ENCODE measurements at places on chromosomes 1 and 21.

DNA sequence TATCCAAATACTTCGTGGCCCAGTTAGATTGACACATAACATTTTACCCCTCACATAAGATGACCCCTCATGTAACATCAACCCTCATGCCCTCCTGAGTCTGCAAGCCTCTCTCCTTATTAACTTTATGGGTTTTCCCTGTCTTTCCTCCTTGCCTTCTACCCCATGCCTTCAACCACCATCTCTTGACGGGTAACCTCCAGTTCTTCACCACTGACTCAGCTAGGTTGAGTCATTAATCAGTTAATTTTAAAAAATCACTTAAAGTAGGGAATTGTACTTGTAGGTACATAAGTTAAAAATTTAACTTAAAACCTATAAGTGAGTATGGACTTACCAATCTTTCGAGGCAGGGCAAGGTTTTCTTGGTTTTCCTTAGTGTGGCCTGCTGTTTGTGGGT, 330.7 kb downstream of the CAMTA1 start:
- DNase-seq: no peak

- DNase-seq: no peak
Observed at GRCh38 chr1:17688217-17688810, 66.8 kb upstream of the ACTL8 start.

GRCh38 chr1:86779308-86780191, 75.2 kb downstream of the SH3GLB1 start:
- DNase-seq: no peak

DNA sequence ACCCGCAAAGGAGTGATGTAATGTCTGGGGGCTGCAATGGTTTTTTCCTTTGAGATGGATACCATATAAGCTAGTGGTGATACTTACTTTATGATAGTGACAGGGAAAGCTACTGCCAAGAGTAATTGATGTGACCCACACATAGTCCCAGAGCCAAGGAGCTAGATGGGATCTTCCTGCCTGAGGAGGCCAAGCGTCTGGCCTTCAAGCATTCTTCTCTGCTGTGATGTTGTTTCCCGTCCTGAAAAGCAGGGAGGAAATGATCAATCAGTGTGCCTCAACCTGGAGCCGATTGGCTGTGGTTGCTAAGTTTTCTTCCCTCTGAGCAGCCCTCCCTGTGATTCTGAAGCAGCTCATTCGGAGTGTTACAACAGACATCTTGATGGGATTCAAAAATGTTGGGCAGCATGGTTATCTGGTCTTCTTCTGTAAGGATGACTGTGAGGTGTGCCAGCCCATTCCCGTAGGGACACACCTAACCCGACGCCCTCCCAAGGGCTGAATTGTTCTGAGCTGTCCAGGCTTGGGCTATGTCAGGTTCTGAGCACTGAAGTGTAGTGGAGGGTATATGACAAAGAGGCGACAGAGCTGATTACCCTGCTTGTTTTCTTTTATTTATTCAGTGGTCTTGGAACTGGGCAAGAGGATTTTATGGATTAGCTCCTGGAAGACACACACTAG, 56.7 kb downstream of the UCK2 start:
- DNase-seq: no peak

- DNase-seq: no peak
Observed at GRCh38 chr1:158121604-158122254, 59.0 kb upstream of the CD1D start.

GRCh38 chr1:45246760-45247159, 40.4 kb upstream of the ZSWIM5 start:
- DNase-seq: no peak

DNA sequence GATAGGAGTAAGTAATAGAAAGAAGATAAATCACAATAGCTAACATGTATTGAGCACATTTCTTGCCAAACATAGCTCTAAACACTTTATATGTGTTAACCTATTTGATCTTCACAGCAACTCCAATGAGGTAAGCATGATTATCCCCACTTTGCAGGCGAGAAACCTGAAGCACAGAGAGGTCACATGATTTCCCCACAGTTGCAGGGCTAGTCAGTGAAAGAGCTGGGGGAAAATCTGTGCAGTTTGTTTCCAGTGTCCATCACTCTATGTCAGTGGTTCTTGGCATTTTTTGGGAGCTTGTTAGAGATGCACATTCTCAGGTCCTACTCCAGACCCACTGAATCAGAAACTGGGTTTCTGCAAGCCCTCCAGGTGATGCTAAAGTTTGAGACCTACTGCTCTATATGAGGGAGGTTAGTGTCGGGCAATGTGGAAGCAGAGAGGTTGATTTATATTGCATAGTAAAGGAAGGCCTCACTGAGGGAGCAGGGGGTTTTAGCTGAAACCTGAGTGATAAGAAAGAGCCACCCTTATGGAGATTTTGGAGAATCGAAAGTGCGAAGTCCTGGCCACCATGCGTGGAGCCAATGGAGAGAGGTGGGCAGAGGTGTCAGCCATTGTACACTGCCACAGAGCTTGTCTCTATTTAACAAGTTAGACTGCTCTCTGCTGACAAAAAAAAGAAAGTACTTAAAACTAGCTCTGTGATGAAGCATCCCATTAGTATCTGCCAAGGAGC, 20.9 kb downstream of the MCOLN3 start:
- no peak for DNase-seq

DNA sequence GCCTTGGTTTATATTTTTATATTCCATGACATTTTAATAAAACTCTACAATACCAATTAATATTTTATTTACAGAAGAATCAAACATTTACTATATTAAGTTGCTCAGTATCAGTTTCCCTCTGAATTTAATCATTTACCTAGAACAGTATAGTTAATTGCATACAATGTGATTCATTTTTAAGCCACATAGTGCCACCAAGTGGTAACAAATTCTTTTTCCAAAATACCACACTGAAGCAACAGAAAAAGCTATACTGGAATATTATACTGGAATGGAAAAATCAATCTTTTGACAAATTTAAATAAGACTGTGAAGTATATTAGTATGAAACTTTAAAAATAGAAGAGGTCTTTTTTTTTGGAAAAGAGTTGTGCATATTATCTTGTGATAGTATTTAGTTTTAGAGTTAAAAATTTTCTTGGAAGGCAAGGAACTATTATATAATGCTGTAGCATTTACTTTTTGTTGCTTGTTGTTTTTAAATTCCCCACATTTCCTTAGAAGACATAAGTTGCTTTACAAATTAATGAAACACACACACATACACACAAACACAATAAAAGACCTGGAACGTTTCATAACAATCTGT, 57.3 kb downstream of the ZNF644 start:
- DNase-seq: no peak

GRCh38 chr1:246170574-246171261, 336.4 kb downstream of the SMYD3 start:
- no peak for DNase-seq

DNA sequence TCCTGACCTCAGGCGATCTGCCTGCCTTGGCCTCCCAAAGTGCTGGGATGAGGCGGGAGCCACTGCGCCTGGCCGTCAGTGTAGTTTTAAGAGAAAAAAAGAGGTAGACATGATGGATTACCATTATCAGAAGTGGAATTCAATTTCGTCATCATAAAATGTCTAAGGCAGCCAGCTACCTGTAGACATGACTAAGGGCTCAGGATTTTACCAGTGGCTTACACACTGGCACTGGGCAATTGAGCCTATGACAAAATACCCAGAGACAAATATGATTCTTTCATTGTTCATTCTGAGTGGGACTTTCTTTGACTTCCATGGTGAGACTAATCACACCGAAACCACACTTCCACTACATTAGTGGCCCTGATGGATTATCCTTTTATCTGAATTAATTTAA, 181.5 kb downstream of the GABPA start:
- DNase-seq: no peak

- no peak for DNase-seq
Observed at GRCh38 chr1:203307641-203308126, 2.4 kb downstream of the BTG2 start.

GRCh38 chr1:101190441-101190840, 46.4 kb upstream of the S1PR1 start:
- no peak for DNase-seq

GRCh38 chr1:245776694-245777332, 622.0 kb downstream of the KIF26B start:
- no peak for DNase-seq

GRCh38 chr1:10161541-10162290, 48.7 kb upstream of the KIF1B start:
- peak; percentile 64 for DNase-seq

DNA sequence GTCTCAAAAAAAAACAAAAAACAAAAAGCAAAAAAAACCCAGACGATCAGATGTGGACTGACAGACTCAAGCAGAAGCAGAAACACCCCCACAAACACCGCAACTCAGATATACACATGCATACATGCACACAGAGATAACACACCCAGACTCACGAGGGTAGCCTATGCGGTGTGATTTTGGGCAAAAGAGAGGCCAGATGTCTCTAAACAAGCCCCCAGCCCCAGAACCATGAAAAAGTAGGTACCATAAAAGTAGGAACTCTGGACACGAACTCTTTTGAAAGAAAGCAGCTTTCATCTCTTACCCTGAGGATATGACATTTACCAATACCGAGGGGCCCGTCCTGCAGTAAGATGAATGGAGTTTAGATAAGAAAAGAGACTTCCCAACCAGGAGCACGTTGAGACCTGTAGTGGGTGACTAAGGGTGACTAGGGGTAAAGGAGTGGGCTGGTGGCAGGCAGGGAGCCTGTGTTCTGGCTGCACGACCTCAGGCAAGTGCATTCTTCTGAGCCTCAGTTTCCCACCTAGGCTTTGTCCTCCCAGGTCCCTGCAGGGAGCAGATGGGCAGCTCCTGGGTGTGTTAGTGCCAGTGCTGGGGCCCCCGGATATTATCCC, 1.5 kb upstream of the TINAGL1 start:
- DNase-seq: no peak

- no peak for DNase-seq
Observed at GRCh38 chr1:79235301-79236002, 228.9 kb upstream of the ADGRL4 start.

GRCh38 chr1:151739590-151740355, 18.5 kb downstream of the RIIAD1 start:
- DNase-seq: no peak

DNA sequence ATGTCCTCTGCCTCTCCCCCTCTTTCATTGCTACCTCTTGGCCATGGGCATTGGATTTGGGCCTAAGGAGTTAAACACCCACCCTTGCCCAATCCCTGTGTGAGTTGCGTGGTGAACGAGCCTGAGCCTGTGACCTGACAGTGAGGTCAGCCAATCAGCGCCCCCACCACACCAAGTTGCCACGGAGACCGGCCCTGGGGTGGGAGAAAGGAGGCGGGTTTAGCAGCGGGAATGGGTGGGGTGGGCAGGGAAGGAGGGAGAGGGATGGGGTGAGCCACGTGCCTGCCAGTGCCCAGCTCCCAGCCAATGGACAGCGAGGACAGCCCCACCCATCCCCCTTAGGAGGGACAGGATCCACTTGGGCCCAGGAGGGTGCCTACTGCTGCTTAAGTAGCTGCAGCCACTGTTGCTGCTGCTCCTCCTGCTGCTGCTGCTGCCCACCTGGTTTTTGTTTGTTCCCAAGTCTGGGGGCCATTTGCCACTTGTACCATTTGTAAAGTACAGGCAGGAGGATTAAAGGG, 9.5 kb downstream of the ZBTB7B start:
- peak; percentile 83 for DNase-seq

DNA sequence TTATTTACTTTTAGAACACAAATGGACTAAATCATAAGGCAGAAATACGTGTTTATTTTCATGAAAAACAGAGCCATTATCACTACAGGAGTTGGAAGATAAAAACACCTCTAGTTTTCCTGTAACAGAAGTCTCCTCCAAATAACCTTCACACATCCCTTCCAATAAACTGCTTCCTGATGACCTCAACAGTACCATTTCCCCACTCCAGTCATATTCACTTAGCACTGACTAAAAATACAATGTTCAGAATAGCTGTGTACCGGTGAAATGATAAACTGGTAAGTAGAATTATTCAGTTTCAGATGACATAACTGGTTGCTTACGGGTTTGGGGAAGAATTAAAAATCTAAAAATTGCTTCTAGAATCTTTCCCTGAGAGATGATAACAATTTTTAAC, 137.9 kb downstream of the DENND1B start:
- DNase-seq: no peak

DNA sequence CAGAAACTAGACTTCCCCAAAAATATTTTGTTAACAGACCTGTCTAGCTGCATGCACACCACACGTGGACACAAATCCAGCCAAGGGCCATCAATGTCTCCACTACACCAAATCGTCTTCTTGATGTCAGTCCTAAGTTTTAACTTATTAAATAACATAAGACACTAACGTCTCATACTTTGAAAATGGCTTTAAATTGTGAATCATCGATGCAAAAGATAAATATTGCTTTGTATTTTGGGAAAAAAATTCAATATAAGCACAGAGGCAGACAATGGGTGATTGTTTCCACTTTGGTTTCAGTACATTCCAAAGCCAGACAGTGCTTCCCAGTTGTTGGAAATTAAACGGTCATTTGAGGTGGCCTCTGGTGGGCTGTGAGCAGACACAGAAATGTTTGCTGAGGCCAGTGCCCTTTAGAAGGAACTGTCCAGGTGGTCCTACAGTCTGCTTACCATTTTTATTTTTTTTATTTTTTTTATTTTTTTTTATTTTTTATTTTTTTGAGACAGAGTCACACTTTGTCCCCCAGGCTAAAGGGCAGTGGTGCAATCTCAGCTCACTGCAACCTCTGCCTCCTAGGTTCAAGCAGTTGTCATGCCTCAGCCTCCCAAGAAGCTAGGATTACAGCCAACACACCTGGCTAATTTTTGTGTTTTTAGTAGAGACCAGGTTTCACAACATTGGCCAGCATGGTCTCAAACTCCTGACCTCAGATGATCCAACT, 1.8 kb upstream of the KIAA2013 start:
- no peak for DNase-seq

GRCh38 chr1:52159033-52159789, 17.3 kb downstream of the ZFYVE9 start:
- DNase-seq: no peak

DNA sequence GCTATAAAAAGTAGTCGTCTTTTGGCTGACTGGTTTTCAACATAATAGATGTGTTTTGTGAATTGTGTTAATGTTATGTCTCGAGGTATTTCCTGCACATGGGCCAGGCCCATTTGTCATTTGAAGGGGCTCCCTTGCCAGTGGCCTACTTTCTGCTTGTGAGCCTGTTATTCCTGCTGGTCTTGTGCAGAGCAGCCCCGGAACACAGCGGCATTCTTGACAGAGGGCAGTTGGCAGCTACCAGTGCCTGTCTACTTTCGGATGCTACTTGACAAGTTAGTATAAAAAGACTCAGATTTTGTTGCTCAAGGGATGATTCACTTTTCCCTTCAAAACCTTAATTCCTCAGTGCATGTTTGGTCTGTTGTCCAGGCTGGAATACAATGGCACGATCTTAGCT, 28.5 kb downstream of the PGM1 start:
- peak; percentile 51 for DNase-seq

DNA sequence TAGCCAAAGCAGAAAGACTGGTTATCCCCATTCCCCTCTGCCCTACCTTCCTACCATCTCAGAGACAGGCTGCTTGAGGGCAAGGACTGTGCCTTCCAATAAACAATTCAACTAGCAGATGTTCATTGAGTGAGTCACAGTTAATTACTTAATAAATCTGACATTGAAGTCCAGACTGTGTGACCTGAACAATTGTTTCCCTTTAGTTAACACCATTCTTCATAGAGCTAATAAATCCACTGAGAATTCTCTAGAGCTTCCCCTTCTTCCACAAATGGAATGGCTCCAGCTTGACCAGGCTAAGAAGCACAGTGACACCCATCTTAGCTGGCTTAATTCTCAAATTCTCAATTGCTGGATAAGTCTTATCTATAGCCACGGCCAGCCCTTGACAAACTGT, 61.9 kb upstream of the GJA5 start:
- no peak for DNase-seq

GRCh38 chr1:209539576-209539975, 43.9 kb upstream of the CAMK1G start:
- no peak for DNase-seq

GRCh38 chr1:193951984-193952383, 765.6 kb upstream of the B3GALT2 start:
- no peak for DNase-seq
